WERI-Rb-1 (cell line): ENCODE measurements at places on chromosomes 16 and 17.

- DNase-seq = no peak
Measured at GRCh38 chr17:8664456-8665126, 34.1 kb upstream of the MYH10 start.

DNA sequence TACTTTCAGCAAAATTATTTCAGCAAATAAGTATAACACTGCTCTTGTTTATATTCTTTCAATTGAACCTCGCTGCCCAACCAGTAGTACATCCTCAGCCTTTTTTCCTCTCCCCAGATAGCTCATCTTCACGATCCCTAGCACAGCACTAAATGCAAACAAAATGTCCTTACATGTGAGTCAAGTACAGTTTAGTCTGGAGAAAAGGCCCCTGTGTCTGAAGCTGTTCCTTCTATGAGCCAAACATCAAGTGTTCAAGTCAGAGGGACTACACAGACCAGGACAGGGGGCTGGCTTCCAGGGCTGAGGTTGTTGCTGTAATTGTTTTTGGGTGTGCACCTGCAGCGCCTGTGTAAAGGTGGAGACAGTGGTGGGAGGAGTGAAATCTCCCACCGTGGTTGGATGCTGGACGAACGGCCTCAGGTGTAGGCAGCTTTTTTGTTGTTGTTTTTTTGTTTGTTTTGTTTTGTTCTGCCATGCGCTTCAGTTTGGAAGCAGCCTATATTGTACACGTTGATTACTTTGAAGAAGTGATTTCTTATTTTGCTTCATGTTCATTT, 147.1 kb downstream of the PRKCA start:
- no peak for DNase-seq

- no peak for DNase-seq
Measured at GRCh38 chr16:65769776-65770438, 596.6 kb upstream of the CDH5 start.

DNA sequence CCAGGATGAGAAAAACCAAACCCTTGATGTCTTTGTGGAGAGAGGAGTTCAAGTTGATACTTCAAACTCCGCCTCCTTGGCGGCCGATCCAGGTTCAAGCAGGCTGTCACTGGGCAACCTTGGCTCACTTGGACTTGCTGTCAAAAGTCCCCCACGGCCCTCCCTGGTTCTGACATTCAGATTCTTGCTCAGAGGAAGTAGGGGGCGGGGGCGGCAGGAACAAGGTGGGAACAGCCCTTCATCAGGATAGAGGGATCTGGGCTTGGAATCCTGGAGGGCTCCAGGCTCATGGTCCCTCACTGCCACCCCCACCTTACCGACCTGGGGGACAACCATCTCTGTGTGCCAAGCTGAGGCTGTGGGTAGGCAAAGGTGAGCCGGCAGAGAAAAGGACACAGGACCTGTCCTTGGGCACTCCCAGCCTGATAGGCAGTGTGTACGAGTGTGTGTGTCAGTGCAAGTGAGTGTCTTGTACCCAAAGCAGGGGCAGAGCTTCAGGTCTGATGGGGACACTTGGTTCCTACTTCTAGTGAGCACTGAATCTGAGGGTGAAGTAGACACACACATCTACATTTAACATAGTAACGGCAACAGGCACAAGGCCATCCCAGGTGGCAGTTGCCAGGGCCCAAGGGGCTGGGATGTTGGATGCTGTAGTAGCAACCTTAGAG, 6.6 kb upstream of the TSPOAP1 start:
- no peak for DNase-seq

DNA sequence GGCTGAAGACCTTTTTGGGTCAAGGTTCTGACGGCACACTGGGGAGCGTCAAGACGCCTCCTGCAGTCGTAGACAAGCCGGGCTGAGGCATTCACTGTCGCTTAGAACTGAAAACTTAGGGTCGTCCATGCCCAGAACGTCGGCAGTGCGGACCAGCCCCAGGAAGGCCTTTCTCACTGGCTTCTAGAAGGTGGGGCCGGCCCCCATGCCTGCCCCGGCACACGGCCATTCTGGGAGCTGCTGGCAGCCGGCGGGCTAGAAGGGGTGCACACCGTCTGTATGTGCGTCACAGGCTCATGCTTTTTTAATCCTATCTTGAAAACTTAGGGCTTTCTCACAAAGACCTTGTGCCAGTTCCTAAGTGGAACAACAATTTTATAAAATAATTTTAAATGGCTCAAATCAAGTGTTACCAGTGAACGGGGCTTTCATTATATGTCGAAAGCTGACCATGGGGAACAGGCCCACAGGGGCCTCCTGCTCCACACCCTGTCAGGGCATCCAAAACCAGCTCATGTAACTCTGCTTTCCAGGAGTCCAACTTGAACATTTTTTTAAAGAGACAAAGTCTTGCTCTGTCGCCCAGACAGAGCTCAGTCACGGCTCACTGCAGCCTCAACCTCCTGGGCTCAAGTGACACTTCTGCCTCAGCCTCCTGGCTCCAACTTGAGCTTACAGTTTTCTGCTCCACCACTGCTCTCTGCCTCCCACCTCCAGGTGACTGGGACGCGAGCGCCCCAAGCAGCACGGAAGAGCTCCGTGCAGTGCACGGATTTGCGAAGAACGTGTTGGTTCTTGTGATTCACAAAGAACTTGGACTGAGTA, 111.2 kb downstream of the ANKRD11 start:
- peak; percentile 37 for DNase-seq

DNA sequence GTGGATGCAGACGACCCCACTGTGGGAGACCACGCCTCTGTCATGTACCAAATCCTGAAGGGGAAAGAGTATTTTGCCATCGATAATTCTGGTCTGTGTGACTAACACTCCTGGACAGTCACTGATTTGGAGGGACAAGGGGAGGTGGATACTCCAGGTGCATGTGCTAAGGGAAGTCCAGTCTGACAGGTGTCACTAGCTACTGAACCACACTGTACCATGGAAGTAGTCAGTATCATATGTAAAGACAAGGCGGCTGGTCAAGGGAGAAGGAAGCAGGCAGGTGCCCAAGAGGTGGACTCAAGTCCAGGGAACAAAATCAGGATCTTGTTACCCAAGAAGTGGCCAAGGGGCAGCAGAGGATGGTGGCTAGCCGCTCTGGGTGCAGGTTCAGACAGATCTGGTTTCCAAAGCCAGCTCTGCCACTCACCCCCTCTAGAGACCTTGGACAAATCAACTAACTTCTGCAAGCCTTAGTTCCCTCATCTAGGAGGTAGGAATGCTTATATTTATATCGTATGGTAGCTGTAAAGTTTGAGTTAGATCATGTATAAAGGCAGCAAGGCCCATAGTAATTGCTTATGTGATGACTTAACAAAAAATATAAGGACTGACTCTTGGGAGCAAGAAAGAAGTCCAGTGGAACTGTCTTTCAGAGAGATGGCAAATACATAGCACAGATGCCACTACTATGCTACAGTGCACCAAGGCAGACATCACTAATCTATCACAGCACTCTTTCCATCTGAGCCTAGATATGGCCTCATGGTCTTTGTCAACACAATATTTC, 22.1 kb downstream of the CDH5 start:
- no peak for DNase-seq

DNA sequence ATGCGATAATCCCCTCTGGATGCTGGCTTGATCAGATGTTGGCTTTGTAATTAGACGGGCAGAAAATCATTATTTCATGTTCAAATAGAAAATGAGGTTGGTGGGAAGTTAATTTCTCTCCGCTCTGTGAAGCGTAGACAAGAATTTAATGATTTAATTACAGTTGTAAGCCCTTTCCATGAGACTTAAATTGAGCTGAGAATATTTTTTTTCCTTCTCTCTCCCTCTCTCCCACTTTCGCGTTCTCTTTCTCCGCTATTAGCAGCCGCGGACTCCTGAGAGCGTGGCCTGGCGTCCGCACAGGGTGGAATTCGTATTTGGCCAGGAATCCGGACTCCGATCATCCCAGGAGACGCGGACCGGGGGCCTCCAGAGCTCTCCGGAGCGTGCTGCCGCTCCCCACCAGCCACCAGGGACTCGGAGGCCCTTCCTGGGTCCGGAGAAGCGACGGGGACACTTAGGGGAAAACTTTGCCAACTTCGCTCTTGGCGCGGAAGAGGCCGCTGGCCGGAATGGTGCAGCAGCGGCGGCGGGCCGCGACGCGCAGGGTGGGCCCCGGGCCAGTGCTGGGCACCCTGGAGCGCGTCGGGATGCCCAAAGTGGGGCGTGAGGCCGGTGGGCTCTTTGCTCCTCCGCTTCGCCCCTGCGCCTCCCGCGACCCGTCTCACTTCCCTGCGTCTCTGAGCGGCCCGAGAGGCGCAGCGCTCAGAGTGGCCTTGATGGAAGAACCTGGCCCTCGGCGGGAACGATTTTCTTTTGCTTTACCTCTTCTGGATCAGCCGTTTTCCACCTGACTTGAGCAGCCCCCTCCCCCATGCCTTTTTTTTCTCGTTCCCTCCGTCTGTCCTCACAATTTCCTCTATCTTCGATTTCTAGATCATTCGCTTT, 3.6 kb upstream of the IRX3 start:
- no peak for DNase-seq

DNA sequence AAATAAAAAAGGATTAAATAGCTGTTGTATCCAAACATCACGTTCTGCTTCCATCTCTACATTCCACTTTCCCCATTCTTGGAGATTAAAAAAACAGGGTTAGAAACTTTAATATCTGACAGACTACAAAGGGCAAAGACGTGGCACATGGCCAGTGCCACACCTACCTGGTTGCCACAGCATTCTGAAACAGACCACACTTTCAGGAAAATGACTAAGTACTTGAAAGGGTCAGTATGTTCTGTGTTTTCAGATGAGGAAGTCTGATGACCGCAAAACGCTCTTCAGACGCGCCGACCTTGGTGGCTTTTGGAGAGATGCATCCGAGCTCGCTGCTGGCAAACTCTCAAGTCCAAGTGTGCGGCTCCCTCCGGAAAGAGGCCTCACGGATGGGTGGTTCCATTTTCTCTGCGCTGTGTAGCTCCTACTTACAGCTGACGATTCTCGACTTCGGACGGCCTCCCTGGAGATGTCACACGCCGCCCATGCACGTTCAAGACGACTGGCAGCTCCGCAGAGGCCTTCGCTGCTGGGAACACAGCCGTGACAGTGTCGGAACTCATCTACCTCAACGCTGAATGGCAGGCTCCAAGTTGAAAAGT, 15.5 kb downstream of the MAP1LC3B start:
- no peak for DNase-seq

- no peak for DNase-seq
Measured at GRCh38 chr17:57784226-57784895, 39.3 kb upstream of the CCDC182 start.

- DNase-seq = no peak
Measured at GRCh38 chr16:49581630-49582298, 208.2 kb downstream of the C16orf78 start.

GRCh38 chr16:81823111-81823510, 44.0 kb downstream of the PLCG2 start:
- no peak for DNase-seq

GRCh38 chr17:43591779-43592562, 45.8 kb upstream of the ETV4 start:
- no peak for DNase-seq

DNA sequence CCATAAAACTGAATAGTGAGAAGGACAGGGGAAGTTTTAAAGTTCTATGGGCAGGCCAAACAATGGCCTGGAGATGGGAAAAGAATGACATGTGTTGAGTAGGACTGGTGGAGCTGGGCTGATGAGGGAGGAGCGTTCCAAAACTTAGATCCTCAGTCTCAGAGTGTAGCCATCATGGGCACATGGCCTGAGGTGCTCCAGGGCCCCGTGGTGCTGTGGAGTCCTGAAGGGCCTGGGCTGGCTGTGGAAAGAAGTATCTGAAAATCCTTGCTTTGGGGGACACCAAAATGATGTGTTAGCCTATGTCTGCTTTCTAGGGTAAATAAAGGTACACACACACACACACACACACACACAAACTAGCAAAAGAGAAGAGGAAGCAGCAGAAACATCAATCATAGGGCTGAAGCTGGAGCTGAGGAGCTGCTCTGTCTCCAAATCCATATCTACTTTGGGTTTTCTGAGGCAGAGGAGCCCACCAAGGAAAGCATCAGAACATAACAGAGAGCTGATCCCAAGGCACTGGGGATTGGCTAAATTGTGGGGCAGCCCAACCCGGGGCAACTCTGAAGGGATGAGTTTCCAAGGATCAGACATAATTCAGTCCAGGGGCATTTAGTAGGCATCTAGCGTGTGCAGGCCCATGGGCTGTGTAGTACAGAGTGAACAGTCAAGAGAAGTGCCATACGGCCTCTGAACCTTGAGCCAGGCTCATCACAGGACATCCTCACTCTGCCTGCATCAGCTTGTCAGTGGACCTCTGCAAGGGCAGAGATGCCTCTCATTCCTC, 85.2 kb downstream of the C16orf78 start:
- no peak for DNase-seq

DNA sequence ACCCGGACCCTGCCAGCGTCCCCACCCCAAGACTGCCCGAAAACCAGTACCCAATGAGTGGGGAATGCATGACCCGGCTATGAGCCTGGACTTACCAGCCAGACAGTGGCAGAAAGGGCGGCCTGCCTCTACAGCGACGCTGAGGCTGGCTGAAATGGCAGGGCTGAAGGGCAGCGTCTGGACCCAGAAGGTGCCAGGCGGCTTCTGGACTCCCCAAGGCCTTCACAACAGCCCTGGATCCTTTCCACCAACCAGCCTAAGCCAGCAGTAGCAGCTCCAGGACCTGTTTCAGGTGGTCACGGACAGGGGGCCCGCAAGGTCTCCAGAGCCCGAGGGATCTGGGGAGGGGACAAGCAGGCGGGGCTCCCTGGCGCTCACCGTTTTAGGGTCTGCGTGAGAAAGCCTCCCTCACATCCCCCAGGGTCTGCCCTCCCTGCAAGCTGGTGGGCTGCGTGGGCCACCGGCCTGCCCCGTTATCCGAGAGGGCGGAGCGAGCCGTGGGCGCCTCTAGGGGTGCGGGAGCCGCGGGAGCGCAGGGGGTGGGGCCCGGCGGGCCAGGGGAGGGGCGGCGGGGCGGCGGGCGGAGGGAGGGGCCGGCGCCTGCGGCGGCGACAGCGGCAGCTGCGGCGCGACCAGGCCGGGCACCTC, at the start of gene RIPOR1:
RIPOR1 (plus strand) TSS at position 608 of the 648 bp plus-strand sequence. CDS start 9,618 bp downstream, outside the sequence.
- peak; percentile 68 for DNase-seq

GRCh38 chr17:18860161-18860972, 2.4 kb downstream of the PRPSAP2 start:
- DNase-seq = no peak

DNA sequence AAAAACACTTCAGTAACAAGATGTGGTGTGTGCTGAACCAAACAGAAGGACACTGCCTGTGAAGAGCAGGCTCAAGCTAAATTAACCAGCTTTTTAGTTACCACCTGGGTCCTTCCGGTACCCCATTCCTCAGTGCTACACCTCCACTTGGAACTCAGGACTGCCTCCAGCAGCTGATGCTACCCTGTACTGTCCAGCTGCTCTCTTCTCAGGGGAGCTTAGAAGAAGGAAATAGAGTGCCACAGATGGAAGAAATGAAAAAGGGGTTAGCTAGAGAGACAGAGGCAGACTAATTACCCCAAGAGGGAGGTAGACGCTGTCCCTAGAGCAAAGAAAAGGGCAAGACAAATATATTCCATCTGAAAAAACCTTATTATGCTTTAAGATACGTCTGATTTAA, 5.7 kb downstream of the MED13 start:
- DNase-seq = no peak
